ENCODE measurements at places on chromosomes 4 and X.

- no peak for DNase-seq
Measured at GRCh38 chr4:88818631-88819470, 121.2 kb upstream of the NAP1L5 start.

DNA sequence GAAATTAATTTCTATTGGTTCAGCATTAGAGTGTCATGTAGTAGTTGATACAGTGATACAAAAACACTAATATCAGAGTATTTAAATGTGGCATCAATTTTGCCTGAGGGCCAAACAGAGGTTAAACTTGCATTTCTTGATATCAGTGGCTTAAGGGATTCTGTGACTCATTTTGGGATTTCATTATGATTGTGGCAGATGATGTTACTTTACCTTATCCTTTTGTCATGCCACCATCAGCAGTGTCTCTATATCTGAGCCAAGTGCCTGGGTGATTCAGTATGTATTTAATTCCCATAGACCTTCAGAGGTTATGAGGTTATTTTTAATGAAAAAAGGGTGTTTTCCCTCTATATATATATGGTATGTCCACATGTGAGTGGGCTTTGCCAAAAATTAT, 582.9 kb downstream of the ADGRL3 start:
- no peak for DNase-seq

- no peak for DNase-seq
Measured at GRCh38 chr4:185710487-185710995, 101.5 kb downstream of the SORBS2 start.

GRCh38 chrX:15906041-15906943, 51.7 kb upstream of the AP1S2 start:
- no peak for DNase-seq

- no peak for DNase-seq
Measured at GRCh38 chr4:53050361-53050774, 188.3 kb downstream of the RASL11B start.

Measured in activated CD4-positive, CD25-positive, alpha-beta regulatory T cell treated with anti-CD3 and anti-CD28 coated beads, Interleukin-2, amount 50 U/mL, for 72 hours (primary cell).